ENCODE measurements at places on chromosomes 13 and 19. TPM values are rescaled to one million over a fixed set of nuclear protein-coding genes. Genes with fewer than 3 reads are reported as not detected.

DNA sequence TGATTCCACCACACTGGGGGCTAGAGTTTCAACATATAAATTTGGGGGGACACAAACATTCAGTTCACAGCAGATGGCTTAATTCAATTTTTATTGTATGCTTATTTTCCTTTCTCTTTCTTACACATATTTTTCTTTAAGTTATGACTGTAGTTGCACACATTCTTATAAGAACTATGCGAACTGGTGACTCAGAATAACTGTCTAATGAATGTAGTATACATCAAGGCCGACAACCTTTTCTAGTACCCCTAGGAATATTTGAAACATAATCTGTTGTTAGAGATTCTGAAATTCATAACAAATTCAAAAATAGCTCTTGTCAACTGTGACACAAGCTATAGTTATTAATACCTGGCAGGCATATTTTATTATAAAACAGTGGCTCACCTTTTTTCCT is 695.6 kb downstream of the PCDH9 start:
- DNase-seq = no peak

- DNase-seq = no peak
Measured at GRCh38 chr19:15280048-15280725, 47.9 kb upstream of the EPHX3 start.

DNA sequence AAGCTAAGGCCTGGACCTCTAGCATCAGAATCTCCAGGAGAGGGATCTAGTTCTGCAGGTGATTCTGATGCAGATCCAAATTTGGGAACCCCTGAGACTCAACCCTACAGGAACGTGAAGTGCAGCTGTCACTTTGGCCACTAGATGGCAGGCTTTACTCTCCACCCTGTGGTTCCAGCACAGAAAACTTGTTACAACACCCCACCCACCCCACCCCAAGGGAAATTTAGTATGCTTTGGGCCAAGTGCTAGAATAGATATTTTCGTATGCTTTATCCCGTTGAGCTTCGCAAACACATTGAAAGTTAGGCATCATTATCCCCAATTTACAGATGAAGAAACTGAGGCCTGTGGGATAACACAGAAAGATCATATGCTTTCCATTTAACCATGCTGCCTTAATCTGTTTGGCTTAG is 232.0 kb downstream of the B3GLCT start:
- DNase-seq = peak; percentile 46

- peak; percentile 83 for DNase-seq
Measured at GRCh38 chr13:21673789-21674489, 3.1 kb downstream of the FGF9 start.

- DNase-seq = no peak
Measured at GRCh38 chr19:35898499-35898809, 1.9 kb downstream of the NFKBID start.

DNA sequence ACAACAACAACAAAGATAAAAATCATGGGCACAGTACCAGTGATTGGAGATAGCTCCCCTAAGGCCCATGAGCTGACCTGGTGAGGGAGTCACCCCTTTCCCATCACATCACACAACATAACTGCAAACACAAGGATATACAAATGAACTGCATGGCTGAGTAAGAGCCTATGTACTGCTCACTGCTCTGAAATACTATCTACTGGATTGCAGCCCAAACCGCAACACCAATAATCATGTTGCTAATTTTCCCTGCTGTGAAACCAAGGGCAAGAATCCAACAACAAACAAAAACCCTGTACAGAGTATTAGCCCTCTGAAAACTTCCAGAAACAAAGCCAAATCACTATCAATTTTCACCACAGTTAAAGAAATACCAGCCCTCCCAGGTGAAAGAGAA is 1893.2 kb downstream of the PCDH9 start:
- DNase-seq = no peak

- DNase-seq = no peak
Measured at GRCh38 chr13:93098972-93099371, 127.6 kb upstream of the GPC6 start.

- no peak for DNase-seq
Measured at GRCh38 chr13:98226496-98226895, 49.4 kb upstream of the RNF113B start.

GRCh38 chr13:97851269-97851668 is 102.2 kb upstream of the IPO5 start:
- DNase-seq = no peak

- DNase-seq = no peak
Measured at GRCh38 chr13:27135023-27135422, 36.6 kb downstream of the USP12 start.

DNA sequence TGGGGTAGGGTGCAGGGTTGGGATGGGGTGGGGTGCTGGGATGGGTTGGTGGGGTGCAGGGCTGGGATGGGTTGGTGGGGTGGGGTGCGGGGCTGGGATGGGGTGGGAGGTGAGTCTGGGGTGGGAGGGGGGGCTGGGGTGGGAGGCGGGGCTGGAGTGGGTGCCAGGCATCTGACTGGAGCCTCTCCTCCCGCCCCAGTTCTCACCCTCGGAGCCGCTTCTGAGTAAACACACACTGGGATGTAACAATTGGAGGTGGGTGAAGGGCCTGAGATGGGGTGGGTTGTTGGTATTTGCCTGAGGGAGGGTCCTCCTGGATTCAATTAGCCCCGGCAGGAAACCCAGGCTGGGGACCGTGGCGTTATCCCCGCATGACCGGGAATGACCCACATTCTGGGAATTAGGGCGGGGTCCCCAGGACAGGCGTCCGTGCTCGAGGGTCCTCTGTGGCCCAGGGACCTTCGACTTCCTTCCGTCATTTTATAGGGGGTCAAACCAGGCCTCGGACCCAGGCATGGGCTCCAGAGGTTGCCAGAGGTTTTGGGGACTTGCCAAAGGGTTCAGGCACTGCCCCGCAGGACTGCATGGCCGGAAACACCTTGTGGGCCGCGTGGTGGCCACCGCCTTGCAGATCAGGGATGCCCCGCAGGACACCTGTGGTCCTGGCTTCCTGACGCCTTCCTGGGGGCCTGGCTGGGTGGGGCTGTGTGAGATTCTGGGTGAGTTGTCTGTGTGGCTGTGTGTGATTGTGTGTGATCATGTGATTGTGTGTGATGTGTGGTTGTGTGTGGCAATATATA is 1.4 kb downstream of the TMPRSS9 start:
- DNase-seq = peak; percentile 66

The C19orf73 gene
- 2.6 TPM for polyA plus RNA-seq

The APLP1 gene
- 66.7 TPM for polyA plus RNA-seq

The CD79A gene
- 0.31 TPM for polyA plus RNA-seq

The TMEM221 gene
- 0.41 TPM for polyA plus RNA-seq

The WDR87 gene
- not detected for polyA plus RNA-seq

The LRG1 gene
- 0.23 TPM for polyA plus RNA-seq

The GRK1 gene
- polyA plus RNA-seq = 0.12 TPM

The LILRA2 gene
- polyA plus RNA-seq = not detected

The LRRC8E gene
- 0.02 TPM for polyA plus RNA-seq

The C1QTNF9 gene
- not detected for polyA plus RNA-seq
